Uterus (tissue), 4 donors: ENCODE measurements at places on chromosomes 16 and 17. TPM values are rescaled to one million over a fixed set of nuclear protein-coding genes. Genes with fewer than 3 reads are reported as not detected.

DNA sequence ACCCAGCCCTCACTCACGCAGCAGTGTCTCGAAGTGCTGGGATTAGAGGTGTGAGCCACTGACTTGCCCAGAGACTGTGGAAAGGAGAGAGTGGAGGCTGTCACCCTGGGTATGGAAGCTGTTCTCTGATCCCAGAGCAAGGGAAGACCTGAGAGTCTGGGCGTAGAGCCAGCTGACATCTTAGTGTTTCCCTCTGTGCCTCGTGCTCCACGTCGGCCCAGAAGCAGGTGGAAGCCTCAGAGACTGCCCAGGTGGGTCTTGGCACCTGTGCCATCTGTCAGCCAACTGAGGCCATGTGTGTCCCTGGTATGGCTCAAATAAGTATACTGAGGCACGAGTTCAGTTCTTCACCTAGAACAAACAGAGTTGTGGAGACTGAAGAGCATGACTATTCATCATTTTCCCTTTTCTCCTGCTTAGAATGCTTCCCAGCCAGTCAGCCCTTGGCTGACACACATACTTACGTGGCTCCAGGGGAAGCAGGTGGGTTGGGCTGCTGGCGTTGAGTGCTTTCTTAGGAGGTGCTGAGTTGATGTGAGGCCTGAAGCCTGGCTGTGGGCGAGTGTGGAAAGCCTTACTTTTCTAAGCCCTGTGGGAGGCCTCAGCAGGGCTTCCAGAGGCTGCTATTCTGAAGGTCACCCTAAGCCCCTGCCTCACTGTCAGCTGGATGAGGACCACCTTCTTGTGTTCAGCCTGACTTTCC lies 8.1 kb downstream of the CTRL start:
- DNase-seq, result no peak
- no peaks in the 10 kb centered on the region for H3K36me3 ChIP-seq
- H3K4me1 ChIP-seq, result peaks cover 3% of the 10 kb centered on the region
- no peaks in the 10 kb centered on the region for H3K27me3 ChIP-seq
- no peak overlapping the region for H3K4me3 ChIP-seq

- H3K27ac ChIP-seq, result no peak overlapping the region
- no peak for DNase-seq
- no peaks in the 10 kb centered on the region for H3K27me3 ChIP-seq
- no peaks in the 10 kb centered on the region for H3K4me1 ChIP-seq
- no peak overlapping the region for H3K4me3 ChIP-seq
Observed at GRCh38 chr17:80679816-80680215, 135.2 kb downstream of the RPTOR start.

- no peak overlapping the region for H3K27ac ChIP-seq
- no peaks in the 10 kb centered on the region for H3K27me3 ChIP-seq
- H3K4me3 ChIP-seq, result no peak overlapping the region
- DNase-seq, result no peak
Observed at GRCh38 chr17:58535431-58535830, 21.0 kb upstream of the MTMR4 start.

- no peak overlapping the region for H3K4me3 ChIP-seq
- peak overlapping the region; percentile 63 for H3K27ac ChIP-seq
- H3K27me3 ChIP-seq, result no peaks in the 10 kb centered on the region
- H3K36me3 ChIP-seq, result no peaks in the 10 kb centered on the region
Observed at GRCh38 chr16:72985148-72985941, 62.6 kb downstream of the ZFHX3 start.

DNA sequence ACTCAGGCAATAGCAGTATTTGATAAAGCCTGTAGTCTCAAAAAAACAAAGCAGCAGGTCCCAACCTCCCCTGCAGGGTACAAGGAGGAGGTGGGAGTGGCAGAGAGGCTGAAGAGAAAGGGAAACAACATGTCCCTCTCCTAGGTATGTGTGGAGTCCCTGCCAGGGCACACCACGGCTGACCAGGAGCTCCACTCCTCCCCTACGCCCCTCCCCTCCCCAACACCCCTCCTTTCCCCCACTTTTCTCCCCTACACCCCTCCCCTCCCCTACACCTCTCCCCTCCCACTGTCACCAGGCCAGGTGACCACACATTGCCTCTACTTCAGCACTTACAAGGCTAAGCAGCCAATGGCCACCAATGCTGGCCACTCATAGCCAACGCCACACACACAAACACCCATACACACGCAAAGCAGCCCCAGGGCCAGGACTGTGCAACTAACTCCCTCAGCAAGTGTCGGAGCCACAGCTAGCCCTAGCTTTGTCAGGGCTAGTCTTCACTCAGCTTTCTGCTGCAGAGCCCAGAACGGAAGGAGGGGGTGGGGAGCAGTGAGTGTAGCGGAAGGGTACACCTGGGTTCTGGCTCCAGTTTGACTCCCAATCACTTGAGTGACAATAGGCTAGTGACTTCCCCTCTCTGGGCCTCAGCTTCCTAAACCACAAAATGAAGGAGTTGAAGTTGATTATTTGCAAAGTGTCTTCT lies 8.2 kb downstream of the CAVIN1 start:
- no peaks in the 10 kb centered on the region for H3K36me3 ChIP-seq
- DNase-seq, result no peak
- H3K27ac ChIP-seq, result peak overlapping the region; percentile 60
- H3K27me3 ChIP-seq, result no peaks in the 10 kb centered on the region

BICDL2 gene
- total RNA-seq, result 1.9 TPM

DNA sequence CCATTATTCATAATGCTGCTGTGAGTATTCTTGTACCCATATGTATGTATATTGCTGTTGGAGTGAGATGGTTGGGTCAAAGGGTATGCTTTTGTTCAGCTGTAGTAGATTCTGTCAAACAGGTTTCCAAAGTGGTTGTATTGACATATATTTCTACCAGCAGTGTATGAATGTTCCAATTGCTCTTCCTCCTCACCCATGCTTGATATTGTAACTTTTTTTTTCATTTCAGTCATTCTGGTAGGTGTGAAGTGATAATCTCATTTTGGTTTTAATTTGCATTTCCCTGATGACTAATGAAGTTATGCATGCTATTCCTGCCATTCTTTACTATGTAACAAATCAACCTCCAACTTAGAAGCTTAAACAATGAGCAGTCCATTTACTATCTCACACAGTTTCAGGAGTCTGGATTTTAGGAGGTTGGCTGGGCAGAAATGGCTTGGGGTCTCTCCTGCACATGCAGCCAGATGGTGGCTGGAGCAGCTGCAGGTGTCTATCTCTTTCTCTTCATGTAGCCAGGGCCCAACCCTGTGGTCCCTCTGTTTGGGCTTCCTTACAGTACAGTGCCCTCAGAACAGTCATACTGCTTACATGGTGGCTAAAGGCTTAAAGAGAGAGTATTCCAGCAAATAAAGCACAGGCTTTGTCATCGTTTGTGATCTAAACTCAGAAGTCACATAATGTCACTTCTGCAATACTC lies 21.2 kb downstream of the ERAL1 start:
- H3K36me3 ChIP-seq, result no peaks in the 10 kb centered on the region
- H3K4me1 ChIP-seq, result no peaks in the 10 kb centered on the region
- no peak overlapping the region for H3K4me3 ChIP-seq
- no peaks in the 10 kb centered on the region for H3K27me3 ChIP-seq
- no peak overlapping the region for H3K27ac ChIP-seq

- no peak overlapping the region for H3K4me3 ChIP-seq
- H3K27ac ChIP-seq, result no peak overlapping the region
- H3K4me1 ChIP-seq, result no peaks in the 10 kb centered on the region
- no peaks in the 10 kb centered on the region for H3K36me3 ChIP-seq
Observed at GRCh38 chr17:79968116-79968515, 67.6 kb downstream of the TBC1D16 start.

CNTROB gene
- 17.4 TPM for total RNA-seq

GRCh38 chr16:27272076-27272475 lies 3.5 kb upstream of the NSMCE1 start:
- peaks cover 4% of the 10 kb centered on the region for H3K4me1 ChIP-seq
- DNase-seq, result no peak
- H3K27me3 ChIP-seq, result no peaks in the 10 kb centered on the region
- no peak overlapping the region for H3K27ac ChIP-seq

GRCh38 chr16:67773569-67774456 lies 32.5 kb downstream of the RANBP10 start:
- H3K4me3 ChIP-seq, result no peak overlapping the region
- H3K27ac ChIP-seq, result peak overlapping the region; percentile 14
- no peaks in the 10 kb centered on the region for H3K4me1 ChIP-seq
- no peaks in the 10 kb centered on the region for H3K27me3 ChIP-seq
- H3K36me3 ChIP-seq, result no peaks in the 10 kb centered on the region

GRCh38 chr16:84482001-84482891 lies 22.2 kb downstream of the MEAK7 start:
- H3K36me3 ChIP-seq, result no peaks in the 10 kb centered on the region
- DNase-seq, result no peak
- H3K27me3 ChIP-seq, result no peaks in the 10 kb centered on the region
- H3K4me1 ChIP-seq, result no peaks in the 10 kb centered on the region
- no peak overlapping the region for H3K4me3 ChIP-seq

CCL7 gene
- total RNA-seq, result not detected

GRCh38 chr16:10971560-10971961 lies 27.2 kb downstream of the CLEC16A start:
- DNase-seq, result peak; percentile 52
- H3K4me1 ChIP-seq, result no peaks in the 10 kb centered on the region
- no peaks in the 10 kb centered on the region for H3K27me3 ChIP-seq
- H3K4me3 ChIP-seq, result no peak overlapping the region
- no peaks in the 10 kb centered on the region for H3K36me3 ChIP-seq

DNA sequence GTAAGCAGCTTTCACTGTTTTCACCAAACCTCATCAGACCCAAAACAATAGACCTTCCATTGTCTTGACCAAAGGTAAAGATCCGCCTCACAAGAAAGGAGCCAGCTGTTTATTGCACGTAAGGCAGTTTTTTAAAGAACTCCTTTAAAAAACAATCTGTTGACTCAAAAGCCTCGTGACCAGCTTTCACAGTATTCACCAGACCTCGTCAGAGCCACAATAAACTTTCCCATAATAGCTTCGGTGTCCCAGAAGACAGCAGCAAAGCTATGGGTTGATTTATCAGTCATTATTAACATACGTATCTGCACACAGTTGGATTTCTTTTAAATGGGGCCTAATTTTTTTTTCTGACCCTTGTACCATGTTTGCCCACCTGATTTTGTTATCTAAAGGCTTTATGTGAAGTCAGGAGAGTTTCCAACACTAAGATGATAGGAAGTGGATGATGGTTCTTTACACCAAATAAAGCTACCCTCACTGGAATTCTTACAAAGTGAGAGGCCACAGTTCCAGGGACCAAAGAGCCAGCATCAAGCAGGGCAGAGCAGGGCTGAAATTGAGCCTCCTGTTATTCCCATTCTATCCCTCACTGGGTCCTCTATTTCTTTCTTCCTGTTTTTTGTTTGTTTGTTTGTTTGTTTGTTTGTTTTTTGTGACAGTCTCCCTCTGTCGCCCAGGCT lies 17.6 kb upstream of the HELZ start:
- DNase-seq, result no peak
- H3K27me3 ChIP-seq, result no peaks in the 10 kb centered on the region
- H3K4me3 ChIP-seq, result no peak overlapping the region
- peaks cover 4% of the 10 kb centered on the region for H3K4me1 ChIP-seq

KRT12 gene
- not detected for total RNA-seq

DNA sequence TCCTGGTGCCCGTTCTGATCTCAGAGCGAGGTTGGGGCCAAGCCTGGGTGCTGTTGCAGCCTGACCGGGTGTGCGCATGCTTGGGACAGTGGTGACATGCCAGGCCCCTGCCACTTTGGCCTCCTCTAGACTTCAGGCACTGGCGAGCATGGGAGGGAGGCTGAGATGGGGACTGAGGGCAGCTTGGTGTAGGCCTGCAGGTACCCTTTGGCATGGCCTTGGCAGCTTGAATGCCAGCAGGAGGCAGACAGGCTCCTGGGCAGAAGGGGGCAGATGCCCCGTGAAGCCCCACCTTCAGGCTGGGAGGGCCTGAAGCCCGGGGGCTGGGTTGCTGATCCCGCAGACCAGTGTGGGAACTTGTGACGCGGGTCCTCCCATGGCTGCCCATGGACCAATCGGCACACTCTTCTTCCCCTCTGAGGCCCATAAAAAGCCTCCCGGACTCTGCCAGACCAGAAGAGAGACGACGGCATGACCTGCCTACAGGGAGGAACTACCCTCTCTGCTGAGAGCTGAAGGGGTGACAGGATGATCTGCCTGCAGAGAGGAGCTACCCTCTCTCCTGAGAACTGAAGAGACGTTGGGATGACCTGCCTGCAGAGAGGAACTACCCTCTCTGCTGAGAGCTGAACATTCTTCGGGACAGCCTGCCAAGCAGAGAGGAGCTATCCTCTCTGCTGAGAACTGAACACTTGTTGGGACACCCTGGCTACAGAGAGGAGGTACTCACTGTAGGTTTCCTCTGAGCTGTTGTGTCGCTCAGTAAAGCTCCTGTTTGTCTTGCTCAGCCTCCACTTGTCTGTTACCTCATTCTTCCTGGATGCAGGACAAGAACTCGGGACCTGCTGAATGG lies 17.5 kb downstream of the RHOT1 start:
- H3K4me1 ChIP-seq, result no peaks in the 10 kb centered on the region
- H3K36me3 ChIP-seq, result no peaks in the 10 kb centered on the region
- no peak for DNase-seq

GRCh38 chr17:80775863-80776262 lies 215.8 kb upstream of the CHMP6 start:
- H3K36me3 ChIP-seq, result no peaks in the 10 kb centered on the region
- H3K4me1 ChIP-seq, result no peaks in the 10 kb centered on the region
- DNase-seq, result no peak
- H3K4me3 ChIP-seq, result no peak overlapping the region
- no peak overlapping the region for H3K27ac ChIP-seq
- no peaks in the 10 kb centered on the region for H3K27me3 ChIP-seq

DNA sequence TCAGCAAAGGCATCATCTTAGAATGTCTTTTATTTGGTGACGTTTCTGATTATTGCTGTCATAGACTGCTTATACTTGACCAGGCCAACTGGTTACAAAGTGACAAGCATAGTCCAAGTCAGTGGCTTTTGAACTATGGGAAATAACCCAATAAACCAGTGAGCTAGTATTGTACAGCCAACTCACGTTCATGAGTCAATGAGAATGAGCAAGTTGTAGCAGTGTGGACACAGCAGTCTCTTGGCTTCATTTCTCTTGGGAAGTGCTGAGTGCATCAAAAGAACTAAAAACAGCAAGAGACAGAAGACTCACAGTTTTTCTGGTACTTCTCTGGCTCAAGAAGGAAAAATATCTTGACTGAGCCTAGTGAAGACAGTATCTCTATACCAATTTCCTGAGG lies 36.9 kb upstream of the CRISPLD2 start:
- H3K4me3 ChIP-seq, result no peak overlapping the region
- no peaks in the 10 kb centered on the region for H3K36me3 ChIP-seq
- no peaks in the 10 kb centered on the region for H3K4me1 ChIP-seq
- H3K27me3 ChIP-seq, result no peaks in the 10 kb centered on the region
- H3K27ac ChIP-seq, result no peak overlapping the region

SDR42E2 gene
- not detected for total RNA-seq
